A549 treated with DMSO at 1 μM for 4 hours (cell line): ENCODE measurements at places on chromosomes 7 and 10. TPM values are rescaled to one million over a fixed set of nuclear protein-coding genes. Genes with fewer than 3 reads are reported as not detected.

Gene NRCAM
- total RNA-seq = 70.5 to 98.1 TPM (median 90.7 TPM) in 5 replicates

Gene ADAM22
- total RNA-seq = 0.32 to 0.44 TPM (median 0.36 TPM) in 5 replicates

Gene THSD7A
- total RNA-seq = 1.7 to 3.2 TPM (median 2.8 TPM) in 5 replicates

Gene FANK1
- 2.9 to 5.7 TPM (median 4.2 TPM) in 5 replicates for total RNA-seq

Gene CPA2
- 0.11 to 0.44 TPM in 2 of 5 replicates, not detected in the others for total RNA-seq

Gene CRHR2
- total RNA-seq = not detected in 5 replicates
